ENCODE measurements at places on chromosomes 7 and 10.

- no peak for DNase-seq
These were observed 29.0 kb upstream of the ZNF273 start for GRCh38 chr7:64874114-64874513.

GRCh38 chr10:126798649-126799048 is 106.6 kb upstream of the DOCK1 start:
- DNase-seq, result peak; percentile 0

- no peak for DNase-seq
These were observed 67.5 kb downstream of the DNAJB9 start for GRCh38 chr7:108637049-108637621.

DNA sequence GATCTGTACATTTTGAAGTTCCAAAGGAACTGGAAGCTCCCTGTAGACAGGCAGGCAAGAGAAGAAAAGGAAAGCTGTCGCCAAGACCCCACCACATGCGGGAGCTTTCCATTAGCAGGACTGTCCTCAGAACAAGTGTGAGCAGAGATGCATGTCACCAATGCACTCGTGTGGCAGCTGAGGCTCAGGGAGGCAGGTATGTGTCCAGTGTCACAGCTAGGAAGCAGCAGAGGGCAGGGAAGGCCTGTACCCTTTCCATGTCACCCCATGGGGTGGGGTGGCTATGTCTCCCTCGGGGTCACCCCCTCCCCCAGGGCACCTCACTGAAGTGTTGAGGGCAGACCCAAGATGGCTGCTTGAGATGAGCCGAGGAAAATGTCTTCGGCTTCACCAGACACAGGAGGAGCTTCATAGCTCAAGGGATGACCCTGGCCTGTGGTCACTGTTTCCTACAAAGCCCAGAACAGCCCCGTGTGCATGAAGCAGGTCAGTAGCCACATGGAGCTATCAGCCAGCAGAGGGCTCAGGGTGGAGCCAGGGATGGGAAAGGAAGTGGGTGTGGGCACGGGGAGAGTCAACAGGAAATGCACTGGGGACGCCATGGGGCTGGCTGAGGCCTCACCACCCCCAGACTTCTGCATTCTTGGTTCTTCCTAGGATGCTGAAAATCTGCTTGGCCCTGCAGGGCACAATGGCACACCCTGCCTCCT is 96.6 kb downstream of the FAM53B start:
- no peak for DNase-seq

DNA sequence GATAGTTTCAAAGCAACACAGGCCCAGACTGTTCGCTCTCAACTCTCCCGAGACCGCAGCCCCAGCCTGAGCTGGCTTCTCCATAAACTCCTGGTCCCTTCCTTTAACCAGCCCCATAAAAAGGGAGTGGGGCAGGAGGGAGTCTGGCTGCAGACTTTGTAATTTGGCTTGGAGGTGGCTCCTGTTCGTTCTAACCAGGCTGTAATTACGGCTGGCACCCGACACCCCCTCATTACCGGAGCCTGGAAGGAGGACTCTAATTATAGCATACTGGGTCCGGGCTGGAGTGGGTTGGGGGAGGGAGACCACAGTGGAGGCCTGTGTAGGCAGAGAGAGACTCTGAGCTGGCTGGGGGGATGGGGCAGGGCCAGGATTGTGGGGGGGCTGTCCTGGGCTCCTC is 49.7 kb downstream of the UNC5B start:
- no peak for DNase-seq
